Mammary epithelial cell (primary cell): ENCODE measurements at places on chromosomes 4 and X. TPM values are rescaled to one million over a fixed set of nuclear protein-coding genes. Genes with fewer than 3 reads are reported as not detected.

RHOXF2 gene
- not detected in 2 replicates for total RNA-seq

ITIH6 gene
- not detected for total RNA-seq

BRS3 gene
- total RNA-seq = not detected

XG gene
- total RNA-seq = 2.2 TPM

PJA1 gene
- 32.9 and 40.9 TPM in 2 replicates for total RNA-seq

GLRA2 gene
- total RNA-seq = not detected

AFF2 gene
- 22.3 TPM for total RNA-seq

ARHGAP6 gene
- not detected in 2 replicates for total RNA-seq

EIF4E gene
- 91.9 and 104 TPM in 2 replicates for total RNA-seq

GAGE12F gene
- total RNA-seq = not detected in 2 replicates

STOX2 gene
- 2.5 and 3.2 TPM in 2 replicates for total RNA-seq

NHSL2 gene
- total RNA-seq = 0.43 TPM in 1 of 2 replicates, not detected in the other
